ENCODE measurements at places on chromosomes 11 and 22. TPM values are rescaled to one million over a fixed set of nuclear protein-coding genes. Genes with fewer than 3 reads are reported as not detected.

DNA sequence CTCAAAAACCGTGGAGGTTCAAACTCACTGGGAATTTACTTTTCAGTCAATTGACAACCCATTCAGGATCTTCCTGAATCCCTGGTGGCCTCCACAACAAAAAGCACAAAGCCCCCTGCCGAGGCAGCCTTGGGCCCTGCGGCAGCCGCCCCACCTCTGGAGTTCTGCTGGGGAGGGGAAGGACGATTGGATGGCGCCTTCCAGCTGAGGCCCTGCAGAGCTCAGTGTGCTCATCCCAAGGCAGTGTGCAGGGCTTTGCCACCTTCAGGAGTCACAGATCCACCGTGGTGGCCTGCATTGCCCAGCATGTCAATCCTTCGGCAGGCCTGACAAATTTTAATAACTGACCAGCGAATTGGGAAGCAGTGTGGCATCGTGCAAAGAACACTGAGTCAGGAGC lies 7.4 kb downstream of the ZFTA start:
- DNase-seq = no peak

The INPP5J gene
- total RNA-seq = 8.7 TPM

DNA sequence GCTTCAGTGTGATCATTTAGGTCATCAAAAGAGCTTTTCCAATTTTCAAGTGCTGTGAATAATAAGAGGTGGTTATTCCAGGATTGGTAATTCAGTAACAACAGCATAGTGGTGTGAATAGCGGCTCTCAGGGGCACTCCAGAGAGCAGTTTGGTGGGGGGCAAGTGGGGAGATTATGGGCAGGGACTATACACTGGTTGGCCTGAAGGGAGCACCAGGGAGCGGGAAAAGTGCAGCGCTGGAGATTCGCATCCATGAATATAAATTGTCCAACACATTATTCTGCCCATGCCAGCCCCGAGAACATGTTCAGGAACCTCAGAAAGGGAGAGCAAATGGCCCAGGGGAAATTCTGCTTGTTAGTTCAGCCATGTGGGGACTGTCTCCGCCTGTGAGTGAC lies 37.9 kb downstream of the OR6Q1 start:
- no peak for DNase-seq

The PLAAT3 gene
- 65.4 TPM for total RNA-seq

- DNase-seq = no peak
Observed at GRCh38 chr11:116312570-116313391, 460.0 kb downstream of the BUD13 start.

GRCh38 chr11:14544611-14545010 lies 24.4 kb upstream of the PSMA1 start:
- no peak for DNase-seq

DNA sequence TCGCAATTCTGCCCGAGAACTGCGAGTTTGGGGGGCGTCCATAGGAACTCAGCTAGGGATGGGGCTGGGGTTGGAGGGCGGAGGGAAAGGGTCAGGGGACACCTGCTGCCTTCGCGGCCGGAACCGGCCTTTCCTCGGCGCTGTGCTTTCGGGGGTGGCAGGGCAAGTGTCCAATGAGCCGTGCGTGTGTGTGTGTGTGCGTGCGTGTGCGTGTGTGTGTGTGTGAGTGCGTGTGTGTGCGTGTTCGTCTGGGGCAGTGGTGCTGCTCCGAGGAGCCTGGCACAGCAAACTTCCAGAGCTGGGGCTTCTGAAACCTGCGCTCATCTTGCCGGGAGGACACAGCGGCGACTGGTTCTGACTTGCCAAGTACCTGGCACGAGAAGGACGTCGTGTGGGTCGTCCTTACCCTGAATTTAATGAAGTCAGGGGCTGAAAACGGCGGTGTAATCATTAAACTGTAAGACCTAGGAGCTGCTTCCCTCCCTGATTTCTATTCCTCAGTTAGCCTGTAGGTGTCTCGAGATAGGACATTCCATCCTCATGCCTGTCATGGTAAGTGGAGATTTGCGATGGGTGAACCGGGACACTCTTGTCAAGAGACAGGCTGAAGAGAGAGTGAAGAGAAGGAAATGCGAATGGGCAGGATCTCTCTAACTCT lies 27.0 kb upstream of the AMOTL1 start:
- no peak for DNase-seq

The PTPRJ gene
- 21.6 TPM for total RNA-seq

The GPHA2 gene
- total RNA-seq = not detected

- DNase-seq = no peak
Observed at GRCh38 chr11:79226126-79226525, 214.7 kb downstream of the TENM4 start.

The CLMP gene
- 65.7 TPM for total RNA-seq

DNA sequence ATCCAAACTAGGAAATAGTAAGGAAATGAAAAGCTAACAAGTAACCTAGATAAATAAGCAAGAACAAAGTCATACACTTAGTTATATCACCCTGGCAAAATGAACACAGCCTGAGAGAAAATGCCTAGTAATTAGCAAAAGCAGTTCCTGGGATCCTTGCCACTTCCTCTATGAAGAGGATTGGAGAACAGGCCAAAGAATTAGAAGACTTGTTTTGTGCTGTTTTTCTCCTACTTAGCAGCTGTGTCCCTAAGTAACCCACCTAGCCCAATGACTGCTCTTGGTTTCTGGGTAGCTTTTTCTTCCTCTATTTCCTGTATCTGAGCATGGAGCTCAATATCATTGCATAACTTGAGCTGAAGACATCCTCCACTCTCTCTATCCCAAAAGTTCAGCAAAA lies 713.9 kb downstream of the ETS1 start:
- DNase-seq = no peak

- DNase-seq = no peak
Observed at GRCh38 chr11:64457416-64458010, 98.6 kb downstream of the RPS6KA4 start.

The ACR gene
- 0.19 TPM for total RNA-seq
